ENCODE measurements at places on chromosomes 16 and 17. TPM values are rescaled to one million over a fixed set of nuclear protein-coding genes. Genes with fewer than 3 reads are reported as not detected.

The P2RX1 gene
- total RNA-seq = 1.6 TPM

DNA sequence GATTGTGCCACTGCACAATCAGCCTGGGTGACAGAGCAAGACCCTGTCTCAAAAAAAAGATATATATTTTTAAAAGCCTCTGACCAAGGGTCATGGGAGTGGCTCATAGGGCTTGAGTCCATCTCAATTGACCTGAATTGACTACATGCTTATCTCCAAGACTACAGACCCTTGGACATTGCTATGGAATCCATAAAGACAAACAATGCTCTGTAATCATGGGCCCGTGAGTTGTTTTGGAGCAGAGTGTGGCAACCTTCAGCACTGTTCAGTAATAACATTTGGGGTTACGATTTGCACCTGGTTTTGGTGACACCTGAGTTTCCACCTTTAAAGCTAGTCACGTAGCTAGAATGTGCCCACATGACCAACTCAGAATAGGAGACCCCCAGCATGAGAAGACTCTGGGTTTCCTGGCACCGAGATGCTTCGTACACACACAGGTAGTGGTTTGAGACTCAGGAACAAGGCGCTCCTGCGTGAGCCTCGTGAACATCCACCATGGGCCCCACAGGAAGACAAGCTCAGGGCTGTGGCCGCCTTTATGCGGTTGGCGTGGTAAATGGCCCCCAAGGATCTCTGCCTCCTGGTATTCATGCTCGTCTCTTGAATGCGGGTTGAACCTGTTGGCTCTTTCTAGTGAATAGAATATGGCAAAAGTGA, 66.6 kb upstream of the RPH3AL start:
- H3K27me3 ChIP-seq = no peaks in the 10 kb centered on the region
- peak overlapping the region; percentile 93 for H3K27ac ChIP-seq
- peak overlapping the region; percentile 68 for H3K4me3 ChIP-seq
- peak; percentile 79 for DNase-seq
- no peaks in the 10 kb centered on the region for H3K36me3 ChIP-seq

- H3K27ac ChIP-seq = no peak overlapping the region
- DNase-seq = no peak
- H3K4me3 ChIP-seq = no peak overlapping the region
- no peaks in the 10 kb centered on the region for H3K27me3 ChIP-seq
- H3K36me3 ChIP-seq = no peaks in the 10 kb centered on the region
These were observed 153.4 kb downstream of the SDK2 start for GRCh38 chr17:73490851-73491250.

DNA sequence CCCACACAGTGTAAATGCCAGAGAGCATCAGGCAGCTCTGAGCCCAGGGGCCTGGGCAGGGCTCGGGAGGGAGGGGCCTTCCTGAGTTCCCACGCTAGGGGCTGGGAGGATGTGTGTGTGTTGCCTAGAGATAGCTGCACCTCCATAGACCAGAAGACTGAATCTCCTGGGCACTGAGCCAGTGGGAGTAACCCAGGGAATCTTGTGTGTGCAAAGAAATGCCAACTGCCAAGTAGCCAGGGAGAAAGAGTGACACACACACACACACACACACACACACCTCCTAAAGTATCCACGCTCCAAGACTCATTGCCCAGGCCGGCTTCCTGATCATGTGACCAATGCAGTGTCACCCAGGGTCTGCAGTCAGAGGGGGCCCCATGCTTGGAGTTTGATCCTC, 166.2 kb upstream of the RPL38 start:
- H3K27me3 ChIP-seq = peaks cover 5% of the 10 kb centered on the region
- H3K4me1 ChIP-seq = no peaks in the 10 kb centered on the region
- H3K27ac ChIP-seq = no peak overlapping the region

DNA sequence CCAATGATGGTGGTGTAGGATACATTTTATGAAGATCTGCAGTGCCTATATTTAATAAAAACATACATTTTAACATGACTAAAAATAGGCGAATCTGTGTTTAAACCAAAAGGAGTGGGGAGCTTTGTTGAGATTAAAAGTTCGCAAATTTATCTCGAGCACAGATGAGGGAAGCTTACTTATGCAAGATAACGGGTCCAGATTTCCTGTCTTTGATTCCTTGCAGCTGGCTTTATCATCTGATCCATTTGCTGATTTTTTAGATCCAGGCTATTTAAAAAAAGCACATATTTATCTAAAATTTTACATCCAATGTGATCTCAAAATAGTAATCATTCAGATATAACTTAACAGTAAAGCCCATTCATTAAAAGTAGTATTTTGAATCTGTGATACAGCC, 57.0 kb upstream of the INTS2 start:
- peaks cover 20% of the 10 kb centered on the region for H3K4me1 ChIP-seq
- peaks cover 81% of the 10 kb centered on the region for H3K36me3 ChIP-seq
- no peaks in the 10 kb centered on the region for H3K27me3 ChIP-seq
- H3K4me3 ChIP-seq = no peak overlapping the region
- DNase-seq = no peak

- H3K27ac ChIP-seq = no peak overlapping the region
- no peaks in the 10 kb centered on the region for H3K36me3 ChIP-seq
- no peak for DNase-seq
- H3K4me3 ChIP-seq = no peak overlapping the region
- peaks cover 11% of the 10 kb centered on the region for H3K27me3 ChIP-seq
These were observed 66.6 kb downstream of the NOS2 start for GRCh38 chr17:27733773-27734172.

DNA sequence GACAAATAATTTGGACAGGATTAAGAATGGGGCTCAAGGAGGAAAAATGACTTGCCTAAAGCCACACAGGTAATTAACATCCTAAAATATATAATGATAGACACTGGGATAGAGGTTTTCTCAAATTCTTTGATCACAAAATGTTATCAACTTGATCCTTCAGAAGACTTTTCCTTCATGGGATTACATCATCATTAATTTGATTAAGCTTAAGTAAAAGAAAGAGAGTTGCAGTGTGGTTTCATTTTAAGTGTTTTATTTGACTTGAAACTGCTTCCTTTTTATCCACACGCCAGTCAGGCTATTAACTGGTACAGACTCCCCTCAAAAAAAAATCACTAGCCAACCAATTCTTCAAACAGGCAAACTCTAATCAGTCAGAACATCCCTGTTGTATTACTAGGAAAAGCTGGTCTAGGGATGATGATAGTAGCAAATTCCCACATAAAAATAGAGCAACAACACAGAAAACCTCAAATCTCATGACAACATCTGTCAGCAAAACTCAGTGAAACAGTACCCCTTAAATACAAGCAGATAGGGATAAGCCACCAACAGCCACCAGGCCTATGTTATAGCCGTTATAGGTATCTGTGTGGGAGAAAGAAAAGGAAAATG, 32.5 kb downstream of the AKAP10 start:
- no peaks in the 10 kb centered on the region for H3K27me3 ChIP-seq
- H3K4me1 ChIP-seq = peaks cover 72% of the 10 kb centered on the region
- peak overlapping the region; percentile 29 for H3K27ac ChIP-seq
- peak overlapping the region; percentile 20 for H3K4me3 ChIP-seq
- no peak for DNase-seq
- peaks cover 82% of the 10 kb centered on the region for H3K36me3 ChIP-seq

The PLA2G10 gene
- not detected for total RNA-seq

The OR1E2 gene
- total RNA-seq = not detected

DNA sequence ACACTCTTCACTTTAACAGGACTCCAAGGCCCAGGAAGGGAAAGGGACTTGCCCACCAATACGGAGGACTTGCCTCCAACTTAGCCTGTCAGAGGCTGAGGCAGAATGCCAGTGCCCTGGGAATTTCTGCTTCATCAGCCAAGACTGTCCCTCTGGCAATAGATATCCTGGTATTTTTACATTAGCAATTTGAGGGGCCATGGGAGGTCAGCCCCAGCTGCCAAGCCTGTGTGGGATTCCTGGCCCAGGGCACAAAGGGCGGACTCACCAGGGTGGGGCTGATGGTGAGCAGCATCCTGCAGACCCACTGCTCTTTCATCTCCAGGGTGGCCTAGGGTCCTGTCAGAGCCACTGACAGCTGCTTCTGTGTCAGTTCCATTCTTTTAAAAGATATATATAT, 78.3 kb upstream of the CIBAR2 start:
- peaks cover 4% of the 10 kb centered on the region for H3K36me3 ChIP-seq
- DNase-seq = no peak
- no peaks in the 10 kb centered on the region for H3K4me1 ChIP-seq
- no peaks in the 10 kb centered on the region for H3K27me3 ChIP-seq
- no peak overlapping the region for H3K27ac ChIP-seq
- no peak overlapping the region for H3K4me3 ChIP-seq

The CDH13 gene
- total RNA-seq = not detected

The OR1F1 gene
- total RNA-seq = not detected

Data from naive thymus-derived CD8-positive, alpha-beta T cell (primary cell).